Suprapubic skin (tissue), 4 donors: ENCODE measurements at places on chromosomes 16 and 17. TPM values are rescaled to one million over a fixed set of nuclear protein-coding genes. Genes with fewer than 3 reads are reported as not detected.

Gene GPRC5B
- 4.1 TPM for total RNA-seq

Gene CD7
- 1.6 TPM for total RNA-seq

Gene FOXF1
- 0.21 TPM for total RNA-seq

Gene NPIPA3
- not detected for total RNA-seq

Gene CRYM
- 13.2 TPM for total RNA-seq

Gene GGT6
- 187 TPM for total RNA-seq

Gene IL17C
- total RNA-seq: not detected

DNA sequence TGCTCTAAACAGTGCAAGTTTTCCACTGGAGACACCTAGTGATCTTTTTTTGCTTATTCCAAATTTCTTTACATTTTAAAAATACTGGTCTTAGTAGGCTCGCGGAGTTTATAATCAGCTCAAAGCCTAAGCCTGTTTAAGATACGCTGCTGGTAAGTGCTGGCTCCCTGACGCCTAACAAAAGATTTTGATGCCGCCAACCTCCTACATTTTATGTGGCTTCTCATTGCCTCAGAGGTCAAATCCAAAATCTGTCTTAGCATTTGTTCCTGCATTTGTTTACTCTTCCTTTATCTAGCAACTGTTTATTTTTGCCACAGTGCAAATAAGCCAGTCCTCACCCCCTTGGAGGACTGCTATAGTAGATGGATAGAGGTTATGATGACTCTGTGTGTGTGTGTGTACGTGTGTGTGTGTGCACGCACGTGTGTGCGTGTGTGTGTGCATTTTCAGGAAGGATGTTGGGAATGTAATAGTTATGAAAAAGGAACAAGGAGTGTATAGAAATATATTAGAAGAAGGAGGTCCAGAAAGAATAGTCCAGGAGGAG is 24.8 kb downstream of the HS3ST3B1 start:
- no peak for DNase-seq

DNA sequence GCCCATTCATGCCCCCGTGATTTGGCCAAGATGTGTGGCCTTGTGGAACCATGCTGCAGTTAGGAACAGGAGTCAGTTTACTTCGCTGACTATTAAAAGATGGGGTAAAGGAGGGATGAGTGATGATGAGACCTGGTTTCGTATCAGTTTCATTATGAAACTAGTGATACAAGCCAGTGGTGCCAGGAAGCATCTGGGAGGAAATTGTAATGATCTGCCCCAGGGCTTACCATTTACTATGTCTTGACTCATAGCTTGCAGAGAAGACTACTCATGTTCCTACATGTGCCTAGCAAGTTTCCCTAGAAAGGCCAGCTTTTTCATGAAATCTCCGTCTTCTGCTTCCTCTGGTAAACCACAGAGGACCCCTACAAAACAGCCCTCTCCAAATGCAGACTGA is 23.2 kb downstream of the CDH3 start:
- no peak for DNase-seq

- DNase-seq: no peak
Measured at GRCh38 chr17:71505981-71506380, 614.8 kb upstream of the SOX9 start.

GRCh38 chr16:86854058-86854621 is 275.8 kb downstream of the FOXL1 start:
- DNase-seq: no peak

GRCh38 chr17:82446649-82447048 is 3.9 kb downstream of the CYBC1 start:
- DNase-seq: no peak

DNA sequence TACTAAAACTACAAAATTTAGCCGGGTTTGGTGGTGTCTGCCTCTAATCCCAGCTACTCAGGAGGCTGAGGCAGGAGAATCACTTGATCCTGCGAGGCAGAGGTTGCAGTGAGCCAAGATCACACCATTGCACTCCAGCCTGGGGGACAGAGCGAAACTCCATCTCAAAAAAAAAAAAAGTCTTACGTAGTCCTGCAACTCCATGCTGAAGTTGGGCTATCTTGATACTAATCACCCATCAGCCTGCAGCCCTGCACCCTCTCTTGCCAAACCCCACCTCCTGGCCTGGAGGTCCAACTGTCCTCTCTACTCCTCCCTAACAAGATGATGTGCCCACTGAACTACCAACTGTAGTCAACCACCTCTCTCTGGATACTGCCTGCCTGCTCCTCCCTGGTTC is 4.8 kb downstream of the TMEM170A start:
- DNase-seq: no peak

DNA sequence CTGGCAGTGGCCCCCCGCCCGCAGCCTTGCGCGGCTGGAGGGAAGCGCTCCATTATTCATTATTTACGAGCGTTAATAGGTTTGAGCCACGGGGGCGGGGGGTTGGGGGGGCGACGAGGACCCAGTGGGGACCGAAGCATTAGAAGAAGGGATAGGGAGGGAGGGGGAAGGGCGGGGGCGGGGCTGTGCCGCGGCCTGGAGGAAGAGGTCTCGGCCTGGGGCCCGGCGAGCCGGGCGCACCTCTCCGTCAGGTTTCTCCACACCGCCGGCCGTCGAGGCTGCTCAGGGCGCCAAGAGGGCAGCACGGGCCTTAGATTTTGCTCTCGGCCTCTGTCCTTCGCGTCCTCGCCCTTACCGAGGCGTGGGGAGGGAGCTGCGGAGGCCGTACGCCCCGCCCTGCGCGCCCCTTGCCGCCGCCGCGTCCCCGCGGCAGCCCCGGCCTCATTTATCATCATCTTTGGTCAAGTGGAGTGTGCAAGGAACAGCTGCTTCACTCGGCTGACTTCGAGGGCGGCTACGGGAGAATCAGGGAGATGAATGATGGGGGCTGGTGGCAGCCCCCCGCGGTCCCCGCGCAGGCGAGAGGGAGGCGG is 54.2 kb downstream of the SREBF1 start:
- DNase-seq: no peak

DNA sequence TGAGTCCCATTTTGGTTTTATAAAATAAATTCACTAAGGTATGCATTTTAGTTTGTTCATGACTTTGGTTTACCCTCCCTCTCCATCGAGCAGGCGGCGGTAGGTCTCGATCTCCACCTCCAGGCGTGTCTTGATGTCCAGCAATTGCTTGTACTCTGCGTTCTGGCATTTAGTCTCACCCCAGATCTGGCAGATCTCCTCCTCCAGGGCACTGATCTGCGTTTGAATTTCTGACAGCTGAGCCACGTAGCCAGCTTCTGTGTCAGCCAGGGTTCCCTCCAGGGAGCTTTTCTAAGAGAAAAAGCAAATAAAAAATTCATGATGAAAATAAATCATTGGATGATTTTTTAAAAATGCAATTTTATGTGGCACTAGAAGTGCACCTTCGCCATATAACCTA is 4.2 kb downstream of the KRT24 start:
- no peak for DNase-seq
